ENCODE measurements at places on chromosomes 7 and 10.

DNA sequence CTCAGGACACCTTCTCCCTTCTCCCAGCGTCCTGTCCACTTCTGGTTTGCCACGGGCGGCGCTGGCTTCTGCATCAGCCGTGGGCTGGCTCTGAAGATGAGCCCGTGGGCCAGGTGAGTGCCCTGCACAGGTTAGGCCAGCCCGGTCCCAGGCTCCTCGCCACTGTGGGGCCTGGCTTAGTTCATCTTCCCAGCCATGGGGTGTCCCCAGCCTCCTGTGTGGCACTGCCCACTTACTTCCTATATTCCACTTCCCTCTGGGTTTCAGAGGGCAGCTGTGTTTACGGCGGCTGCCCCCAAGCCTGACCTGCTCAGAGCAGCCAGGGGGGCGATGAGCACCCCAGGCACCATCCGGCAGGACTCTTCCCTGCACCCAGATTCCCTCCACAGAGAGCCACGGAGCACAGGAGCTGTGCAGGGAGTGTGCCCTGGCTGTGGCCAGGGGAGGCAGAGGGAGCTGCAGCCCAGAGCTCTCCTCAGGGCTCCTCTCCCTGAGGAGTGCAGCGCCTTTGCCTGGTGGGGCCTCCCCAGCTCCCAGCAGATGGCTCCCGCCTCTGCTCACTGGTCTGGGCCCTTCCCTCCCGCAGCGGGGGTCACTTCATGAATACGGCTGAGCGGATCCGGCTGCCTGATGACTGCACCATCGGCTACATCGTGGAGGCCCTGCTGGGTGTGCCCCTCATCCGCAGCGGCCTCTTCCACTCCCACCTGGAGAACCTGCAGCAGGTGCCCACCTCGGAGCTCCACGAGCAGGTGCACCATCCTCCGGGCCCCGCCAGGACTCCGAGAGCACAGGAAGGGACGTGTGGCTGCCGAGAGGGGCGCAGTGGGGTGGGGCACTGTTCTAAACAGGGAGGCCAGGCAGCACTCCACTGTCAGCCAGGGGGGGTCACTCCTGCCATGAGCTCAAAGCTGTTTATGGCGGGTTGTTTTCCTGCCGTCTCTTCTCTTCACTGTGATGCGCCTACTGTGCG, 6.4 kb downstream of the LFNG start:
- no peak for DNase-seq

GRCh38 chr7:150897502-150898474, 45.5 kb downstream of the AOC1 start:
- DNase-seq = no peak

GRCh38 chr7:66946545-66946944, 25.5 kb downstream of the TMEM248 start:
- DNase-seq = no peak

- no peak for DNase-seq
Observed at GRCh38 chr10:131846240-131847101, 54.3 kb upstream of the PPP2R2D start.

DNA sequence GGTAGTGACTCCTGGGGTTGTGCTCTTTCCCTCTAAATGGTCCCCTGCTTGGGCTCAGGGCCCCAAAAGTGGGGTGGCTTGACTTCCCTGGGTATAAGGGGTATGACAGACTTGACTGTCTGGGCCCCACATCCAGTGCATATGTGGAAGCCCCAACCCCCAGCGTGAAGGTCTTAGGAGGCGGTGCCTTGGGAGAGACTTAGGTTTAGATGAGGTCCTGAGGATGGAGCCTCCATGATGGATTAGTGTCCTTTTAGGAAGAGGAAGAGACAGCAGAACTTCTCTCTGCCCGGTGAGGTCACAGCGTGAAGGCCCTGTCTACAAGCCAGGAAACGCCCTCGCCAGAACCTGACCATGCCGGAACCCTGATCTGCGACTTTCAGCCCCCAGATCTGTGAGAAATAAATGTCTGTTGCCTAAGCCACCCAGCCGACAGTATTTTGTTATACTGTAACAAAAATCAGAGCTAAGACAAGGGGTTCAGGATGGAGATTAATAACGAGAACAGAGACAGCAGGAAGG, 23.8 kb downstream of the PODXL start:
- DNase-seq = no peak

- DNase-seq = no peak
Observed at GRCh38 chr10:51244309-51244708, 170.0 kb downstream of the PRKG1 start.

- DNase-seq = no peak
Observed at GRCh38 chr7:16347066-16347826, 74.1 kb downstream of the CRPPA start.

DNA sequence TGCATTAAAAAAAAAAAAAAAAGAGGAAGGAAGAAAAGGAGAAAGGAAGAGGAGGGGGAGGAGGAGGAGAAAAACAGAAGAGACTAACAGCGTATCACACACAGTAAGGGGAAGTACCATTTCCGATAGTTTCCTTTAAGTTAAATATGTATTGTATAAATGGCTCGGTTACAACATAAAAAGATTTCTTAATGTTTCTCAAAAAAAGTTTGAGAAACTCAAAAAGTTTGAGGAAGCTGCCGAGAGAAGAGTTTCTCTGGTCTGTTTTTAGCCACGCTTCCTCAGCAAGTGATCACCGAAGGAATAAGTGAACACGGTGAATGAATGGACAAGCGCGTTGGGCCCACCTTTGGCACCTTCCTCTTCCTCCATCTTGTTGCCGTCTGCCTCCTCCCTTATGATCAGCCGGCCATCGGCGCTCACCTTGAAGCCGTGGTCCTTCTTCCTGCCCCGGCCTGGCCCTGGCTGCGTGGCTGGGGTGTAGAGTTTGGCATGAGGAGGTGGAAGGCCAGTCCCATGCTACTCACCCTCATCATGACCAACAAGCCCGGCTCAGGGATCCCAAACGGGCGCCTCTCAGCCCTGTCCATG, 31.3 kb upstream of the FRAT2 start:
- DNase-seq = no peak

DNA sequence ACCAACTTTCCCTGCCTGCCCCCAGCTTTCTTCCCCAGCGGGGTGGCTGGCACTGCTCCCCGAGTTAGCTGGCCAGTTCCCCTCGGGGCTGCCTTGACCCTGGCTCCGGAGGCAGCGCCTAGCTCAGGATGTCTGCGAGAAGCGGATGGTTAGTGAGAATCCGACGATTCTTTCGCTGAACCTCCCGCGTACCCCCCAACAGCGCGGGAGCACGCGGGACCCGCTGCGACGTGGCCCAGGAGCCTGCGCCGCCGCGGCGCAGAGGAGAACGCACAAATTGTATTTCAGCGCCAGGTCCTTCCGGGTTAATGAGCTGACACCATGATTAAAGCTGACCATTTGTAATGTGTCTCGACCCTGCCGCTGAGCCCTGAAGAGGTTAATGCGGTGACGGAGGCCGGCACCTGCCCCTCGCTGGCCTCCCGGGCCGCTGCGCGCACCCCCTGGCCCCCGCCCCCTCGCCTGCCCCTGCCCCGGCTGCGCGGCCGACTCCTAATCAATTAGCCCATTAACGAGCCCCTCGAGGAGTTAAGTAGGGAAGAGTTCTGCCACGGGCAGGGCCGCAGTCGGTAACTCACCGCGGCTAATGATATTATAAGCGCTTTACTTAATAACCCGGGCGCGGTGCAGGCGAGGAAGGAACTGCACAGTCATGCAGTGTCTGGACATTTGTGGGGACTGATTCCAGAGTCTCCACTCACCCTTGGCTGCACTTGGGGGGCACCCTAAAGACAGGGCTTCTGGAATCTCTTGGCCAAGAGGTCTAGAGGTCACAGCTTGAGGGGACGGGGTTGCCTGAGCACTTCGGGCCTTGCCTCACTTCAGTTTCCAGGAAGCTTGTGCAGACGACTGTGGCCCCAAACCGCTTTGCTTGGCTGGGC, 1.7 kb upstream of the HMX2 start:
- no peak for DNase-seq

- no peak for DNase-seq
Observed at GRCh38 chr10:48460182-48460581, 144.7 kb downstream of the ARHGAP22 start.

GRCh38 chr7:53426145-53426750, 390.8 kb downstream of the POM121L12 start:
- DNase-seq = no peak

DNA sequence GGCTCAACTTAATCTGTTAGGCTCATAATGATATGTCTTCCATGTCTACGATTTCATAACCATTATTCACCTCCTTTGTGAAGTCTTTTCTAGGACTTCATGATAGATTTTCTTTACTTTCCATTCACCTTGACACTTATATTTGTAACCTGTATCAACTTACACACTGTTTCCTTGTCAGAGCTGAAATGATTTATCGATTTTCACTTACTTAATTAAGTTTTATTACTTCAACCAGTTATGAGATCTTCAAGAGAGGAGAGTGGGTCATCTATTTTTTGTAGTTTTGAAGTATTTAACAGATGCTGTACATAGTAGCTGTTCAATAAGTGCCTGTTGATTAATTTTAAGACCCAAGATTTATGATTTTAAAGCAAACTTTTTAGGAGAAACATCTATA, 37.4 kb downstream of the VTI1A start:
- no peak for DNase-seq

- no peak for DNase-seq
Observed at GRCh38 chr10:76657337-76658012, 980.1 kb downstream of the KCNMA1 start.

GRCh38 chr10:86167121-86167761, 199.4 kb downstream of the GRID1 start:
- DNase-seq = no peak

- no peak for DNase-seq
Observed at GRCh38 chr10:44462338-44462914, 77.5 kb upstream of the CXCL12 start.

DNA sequence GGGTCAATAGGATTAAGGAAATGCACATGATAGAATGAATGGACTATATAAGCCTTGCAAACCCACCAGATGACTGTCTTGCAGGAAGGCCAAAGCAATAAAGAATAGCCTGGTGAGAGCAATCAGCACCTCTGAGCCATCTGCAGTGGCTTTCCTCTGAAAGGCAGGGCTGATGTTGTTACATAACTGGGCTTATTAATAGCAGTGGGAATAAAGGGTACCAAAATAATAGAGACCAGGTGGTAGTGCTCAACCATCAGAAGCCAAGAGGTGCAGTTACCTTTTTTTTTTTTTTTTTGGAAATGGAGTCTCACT, 16.8 kb upstream of the VPS26A start:
- DNase-seq = no peak

DNA sequence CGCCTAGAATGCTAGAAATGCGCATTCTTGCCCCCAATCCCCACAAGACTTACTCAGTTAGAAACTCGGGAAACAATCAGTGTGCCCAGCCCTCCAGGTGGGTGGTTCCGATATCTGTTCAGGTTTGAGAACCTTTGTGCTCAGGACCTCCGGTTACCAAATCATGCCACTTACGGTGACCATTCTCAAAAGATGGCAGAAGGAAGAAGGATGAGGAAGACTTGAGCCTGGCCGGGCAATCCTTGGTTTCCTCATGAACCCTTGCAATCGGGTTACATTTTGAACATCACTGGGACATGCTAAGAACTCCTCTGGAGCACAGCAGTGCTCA, 52.1 kb downstream of the RBM17 start:
- DNase-seq = no peak

DNA sequence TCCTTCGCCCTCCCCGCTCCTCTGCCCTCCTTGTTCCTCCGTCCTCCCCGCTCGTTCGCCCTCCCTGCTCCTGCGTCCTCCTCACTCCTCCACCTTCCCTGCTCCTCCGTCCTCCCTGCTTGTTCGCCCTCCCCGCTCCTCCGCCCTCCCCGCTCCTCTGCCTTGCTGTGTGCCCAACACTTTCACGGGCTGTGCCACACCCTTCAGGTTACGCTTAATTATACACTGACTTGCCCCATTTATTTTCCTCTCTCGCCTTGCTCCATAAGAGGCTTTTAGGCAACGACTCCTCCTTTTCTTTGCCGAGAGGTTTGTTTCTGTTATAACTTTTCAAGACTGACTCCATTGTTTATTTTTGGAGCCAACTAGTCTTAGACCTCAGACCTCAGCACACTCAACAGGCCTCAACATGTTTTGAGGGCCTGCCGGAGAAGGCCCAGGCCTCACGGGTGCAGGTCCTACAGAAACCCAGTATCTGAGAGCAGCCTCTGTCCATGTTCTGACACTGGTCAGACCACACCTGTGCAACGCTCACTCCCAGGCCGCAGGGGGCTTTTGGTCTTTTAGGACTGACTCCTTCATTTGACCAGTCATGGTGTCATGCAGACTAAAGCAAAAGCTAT, 18.2 kb upstream of the PRKAG2 start:
- DNase-seq = no peak

DNA sequence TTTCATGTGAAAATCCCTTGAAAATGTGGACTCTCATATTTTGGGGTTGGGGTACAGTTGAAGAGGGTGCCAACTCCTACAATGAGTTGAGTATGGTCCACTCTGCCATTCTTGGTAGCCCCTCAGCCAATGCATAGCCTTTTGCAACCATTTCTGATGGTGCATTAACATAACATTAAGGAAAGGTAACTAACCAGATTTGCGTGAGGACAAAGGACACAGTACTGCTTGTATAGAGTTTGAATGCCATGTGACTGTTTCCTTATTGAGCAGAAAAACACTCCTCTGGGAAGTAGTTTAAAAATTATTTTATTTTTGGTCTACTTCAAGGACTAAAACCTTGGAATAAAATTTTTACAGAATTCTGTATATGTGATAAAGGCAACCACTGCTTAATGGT, 107.9 kb downstream of the HIBADH start:
- DNase-seq = no peak

- DNase-seq = no peak
Observed at GRCh38 chr7:100639995-100640516, 1.3 kb downstream of the TFR2 start.

GRCh38 chr7:14698239-14698638, 204.3 kb downstream of the DGKB start:
- no peak for DNase-seq

DNA sequence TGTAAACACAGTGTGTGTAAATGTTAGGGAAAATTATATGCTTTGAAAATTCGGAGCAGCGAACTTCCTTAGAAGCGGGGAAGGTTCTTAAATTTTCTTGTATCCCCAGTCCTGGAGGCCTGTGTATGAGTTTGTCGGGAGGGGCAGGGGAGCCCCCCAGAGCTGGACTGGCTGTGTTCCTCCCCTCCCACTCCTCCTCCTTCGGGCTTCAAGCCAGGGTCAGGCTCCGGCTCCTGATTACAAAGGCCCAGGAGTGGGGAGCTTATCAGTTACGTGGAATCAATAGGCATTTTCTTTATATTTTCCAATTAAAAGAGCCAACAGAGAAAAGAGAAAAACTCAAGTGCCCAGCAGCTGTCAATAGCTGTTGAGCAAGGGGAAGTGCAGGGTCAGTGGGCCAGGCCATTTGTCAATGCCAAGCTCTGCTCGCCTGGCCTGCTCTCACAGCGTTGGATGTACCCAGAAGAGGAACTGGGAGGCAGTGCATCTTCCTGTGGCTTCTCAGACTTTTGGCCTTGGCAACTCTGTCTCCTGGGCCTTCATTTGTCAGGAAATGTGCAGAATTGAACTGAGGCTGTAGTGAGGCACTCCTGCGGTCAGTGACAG, 156.9 kb upstream of the PCBD1 start:
- no peak for DNase-seq

- DNase-seq = no peak
Observed at GRCh38 chr10:49165821-49166483, 22.2 kb downstream of the TMEM273 start.

Measured in fibroblast of skin of left quadriceps (primary cell).